ENCODE measurements at places on chromosomes 7 and 10.

GRCh38 chr10:2392145-2392812 is 655.0 kb upstream of the ADARB2 start:
- H3K4me1 ChIP-seq: no peaks in the 10 kb centered on the region
- no peak overlapping the region for H3K27ac ChIP-seq
- DNase-seq: no peak

DNA sequence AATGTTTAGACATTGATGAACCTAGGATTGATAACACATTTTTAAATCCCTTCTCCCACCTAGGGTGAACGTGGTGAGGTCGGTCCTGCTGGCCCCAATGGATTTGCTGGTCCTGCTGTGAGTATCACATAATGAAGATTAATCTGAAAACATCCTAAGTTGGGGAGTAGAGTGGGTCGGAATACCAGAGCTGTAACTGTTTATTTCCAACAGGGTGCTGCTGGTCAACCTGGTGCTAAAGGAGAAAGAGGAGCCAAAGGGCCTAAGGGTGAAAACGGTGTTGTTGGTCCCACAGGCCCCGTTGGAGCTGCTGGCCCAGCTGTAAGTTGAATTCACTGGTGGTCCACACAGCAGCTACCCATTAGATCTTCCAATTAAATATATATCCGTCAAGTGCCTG is 25.6 kb downstream of the COL1A2 start:
- H3K4me1 ChIP-seq: no peaks in the 10 kb centered on the region
- H3K27ac ChIP-seq: no peak overlapping the region
- no peak for DNase-seq
- H3K4me3 ChIP-seq: no peak overlapping the region
- H3K27me3 ChIP-seq: peaks cover 8% of the 10 kb centered on the region

DNA sequence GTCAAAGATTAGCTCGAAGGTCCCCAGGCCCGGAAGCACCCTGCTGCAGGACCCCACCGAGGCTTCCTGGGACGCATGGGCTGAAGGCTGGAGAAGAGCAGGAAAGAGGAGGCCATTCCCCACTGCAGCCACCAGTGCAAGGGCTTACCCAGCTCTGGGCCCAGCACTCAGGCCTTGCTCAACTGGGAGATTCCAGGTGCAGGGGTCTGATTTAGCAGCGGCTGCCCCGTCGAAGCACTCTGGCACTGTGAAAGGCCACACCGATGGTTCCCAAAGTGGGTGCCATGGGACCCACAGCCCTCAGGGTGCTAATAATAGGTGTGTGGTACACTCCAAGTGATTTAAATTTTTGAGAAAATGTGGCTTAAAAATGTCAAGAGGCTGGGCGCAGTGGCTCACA is 130.9 kb downstream of the OAT start:
- H3K36me3 ChIP-seq: no peaks in the 10 kb centered on the region
- H3K4me1 ChIP-seq: no peaks in the 10 kb centered on the region
- no peaks in the 10 kb centered on the region for H3K27me3 ChIP-seq
- no peak for DNase-seq

- H3K36me3 ChIP-seq: no peaks in the 10 kb centered on the region
- no peaks in the 10 kb centered on the region for H3K27me3 ChIP-seq
- no peak for DNase-seq
- no peak overlapping the region for H3K4me3 ChIP-seq
- no peaks in the 10 kb centered on the region for H3K4me1 ChIP-seq
Measured at GRCh38 chr10:34606890-34607289, 208.2 kb downstream of the PARD3 start.

DNA sequence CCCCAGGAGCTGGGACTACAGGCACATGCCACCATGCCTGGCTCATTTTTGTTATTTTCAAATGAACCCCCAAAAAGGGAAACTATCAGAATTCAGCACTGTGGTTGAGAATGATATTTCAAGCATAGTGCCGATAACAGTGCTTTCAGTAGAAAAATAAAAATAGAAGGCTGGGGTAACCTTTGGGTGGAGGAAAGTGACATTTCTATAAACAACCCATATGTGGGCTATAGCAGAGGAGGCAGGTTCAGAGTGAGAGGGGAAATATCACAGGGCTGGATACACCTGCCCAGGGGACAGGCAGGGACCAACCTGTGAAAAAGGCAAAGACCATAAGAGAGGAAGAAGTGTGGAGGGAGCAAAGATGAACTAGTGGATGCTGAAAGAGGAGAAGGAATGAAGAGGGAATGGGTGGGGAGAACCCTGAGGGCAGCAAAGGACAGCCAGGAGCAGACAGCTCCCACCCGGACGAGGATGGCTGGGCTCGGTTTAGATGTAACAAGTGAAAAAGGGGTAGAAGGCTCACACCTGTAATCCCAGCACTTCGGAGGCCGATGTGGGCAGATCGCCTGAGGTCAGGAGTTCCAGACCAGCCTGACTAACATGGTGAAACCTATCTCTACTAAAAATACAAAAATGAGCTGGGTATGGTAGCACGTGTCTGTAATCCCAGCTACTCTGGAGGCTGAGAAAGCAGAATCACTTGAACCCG is 56.5 kb downstream of the MAP3K8 start:
- no peak overlapping the region for H3K4me3 ChIP-seq
- peaks cover 43% of the 10 kb centered on the region for H3K4me1 ChIP-seq
- no peaks in the 10 kb centered on the region for H3K36me3 ChIP-seq
- no peak overlapping the region for H3K27ac ChIP-seq
- no peaks in the 10 kb centered on the region for H3K27me3 ChIP-seq
- DNase-seq: no peak

DNA sequence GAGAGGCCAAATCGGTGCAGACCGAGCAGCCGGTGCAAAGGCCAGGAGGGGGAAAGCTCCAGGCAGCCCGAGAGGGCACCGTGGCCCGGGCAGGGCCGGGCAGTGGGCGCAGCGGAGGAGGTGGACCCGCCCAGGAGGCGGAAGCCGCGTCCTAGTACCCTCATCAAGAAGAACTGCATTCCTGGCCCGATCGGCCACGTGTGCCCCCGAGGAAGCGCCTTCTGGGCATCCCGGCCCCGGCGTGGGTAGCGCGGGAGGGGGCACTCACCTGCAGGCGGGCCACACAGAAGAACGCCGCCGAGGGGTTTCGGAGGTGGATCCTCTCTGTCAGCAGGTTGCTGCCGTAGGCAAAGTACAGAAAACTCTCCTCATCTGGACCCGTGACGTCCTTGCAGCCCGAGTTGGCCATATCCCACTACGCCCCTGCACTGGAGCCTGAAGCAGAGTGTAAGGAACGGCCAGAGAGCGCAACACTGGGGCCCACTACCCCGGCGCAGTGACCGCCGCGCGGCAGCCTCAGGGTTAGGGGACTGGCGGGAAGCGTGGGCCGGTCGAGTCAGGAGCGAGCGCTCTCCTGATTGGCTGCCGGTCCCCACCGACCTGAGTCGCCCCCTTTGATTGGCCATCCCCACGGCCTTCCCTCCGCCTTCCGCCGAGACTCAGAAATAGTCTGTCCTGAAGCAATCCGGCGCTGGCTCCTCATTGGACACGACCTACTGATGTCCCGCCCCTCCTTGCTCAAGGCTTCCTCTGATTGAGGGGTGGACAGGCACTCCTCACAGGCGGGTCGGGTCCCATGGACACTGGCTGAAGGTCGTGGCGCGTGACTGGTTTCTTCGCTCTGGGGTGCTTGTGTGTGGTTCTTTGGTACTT is at the start of gene GGCT:
Gene GGCT, minus strand, starts transcription at position 529 of the 873 bp plus-strand sequence. Its CDS starts 120 bp downstream, at position 409.
- DNase-seq: peak; percentile 95
- no peaks in the 10 kb centered on the region for H3K27me3 ChIP-seq
- no peaks in the 10 kb centered on the region for H3K36me3 ChIP-seq
- peak within 1 kb of the TSS; percentile 92 for H3K4me3 ChIP-seq
- H3K27ac ChIP-seq: peak within 1 kb of the TSS; percentile 47

DNA sequence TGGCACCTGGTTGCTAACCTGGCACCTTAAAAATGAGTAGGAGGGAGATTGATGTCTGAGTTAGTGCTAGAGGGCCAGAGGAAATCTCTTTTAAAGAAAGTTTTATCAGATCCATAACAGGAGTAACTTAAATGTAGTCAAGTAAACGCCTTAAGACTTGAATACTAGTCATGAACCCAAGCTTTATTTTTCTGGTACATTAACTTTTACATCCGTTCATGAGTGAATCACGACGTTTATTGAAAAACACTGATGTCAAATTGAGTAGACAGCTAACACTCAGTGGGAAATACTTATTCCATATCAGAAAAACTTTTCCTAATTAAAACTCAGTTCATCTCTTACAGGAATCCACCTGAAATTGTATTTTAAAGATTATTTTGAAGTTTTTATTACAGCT is 6.9 kb upstream of the LAMB1 start:
- H3K4me3 ChIP-seq: no peak overlapping the region
- DNase-seq: no peak
- peaks cover 3% of the 10 kb centered on the region for H3K27me3 ChIP-seq
- no peak overlapping the region for H3K27ac ChIP-seq
- no peaks in the 10 kb centered on the region for H3K4me1 ChIP-seq

DNA sequence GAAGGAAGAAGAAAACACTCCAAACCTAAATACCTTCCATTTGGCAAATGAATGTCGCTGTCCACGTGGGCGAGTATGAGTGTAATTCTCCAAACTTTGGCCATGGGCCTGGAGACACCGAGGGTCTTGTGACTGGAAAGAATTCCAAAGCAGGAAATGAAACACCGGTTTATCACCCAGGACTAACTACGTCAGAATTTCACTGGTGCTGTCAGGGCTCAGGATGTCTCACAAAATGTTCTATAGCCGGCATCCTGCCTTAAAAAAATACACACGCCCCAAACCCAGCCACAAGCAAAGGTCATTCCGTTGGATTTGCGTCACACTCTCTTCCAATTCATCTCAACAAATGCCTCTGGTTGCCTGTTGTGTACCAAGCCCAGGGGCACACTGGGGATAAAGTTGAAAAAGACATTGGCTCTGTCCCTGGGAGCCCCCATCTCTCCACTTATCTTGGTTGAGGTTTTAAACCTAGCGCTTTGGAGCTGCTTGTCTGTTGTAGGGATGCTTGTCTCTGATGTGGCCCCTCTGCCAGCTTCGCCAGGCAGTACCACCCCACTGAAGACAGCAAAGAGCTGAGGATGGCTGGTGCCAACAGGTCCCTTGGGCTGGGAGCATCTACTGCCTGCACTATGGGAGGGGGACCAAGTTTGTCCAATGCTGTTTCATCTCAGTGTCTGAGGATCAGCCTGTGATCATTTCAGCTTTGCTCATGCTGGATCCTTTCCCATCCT is 31.2 kb downstream of the GSTO2 start:
- H3K27ac ChIP-seq: no peak overlapping the region
- DNase-seq: peak; percentile 48
- peaks cover 30% of the 10 kb centered on the region for H3K4me1 ChIP-seq

DNA sequence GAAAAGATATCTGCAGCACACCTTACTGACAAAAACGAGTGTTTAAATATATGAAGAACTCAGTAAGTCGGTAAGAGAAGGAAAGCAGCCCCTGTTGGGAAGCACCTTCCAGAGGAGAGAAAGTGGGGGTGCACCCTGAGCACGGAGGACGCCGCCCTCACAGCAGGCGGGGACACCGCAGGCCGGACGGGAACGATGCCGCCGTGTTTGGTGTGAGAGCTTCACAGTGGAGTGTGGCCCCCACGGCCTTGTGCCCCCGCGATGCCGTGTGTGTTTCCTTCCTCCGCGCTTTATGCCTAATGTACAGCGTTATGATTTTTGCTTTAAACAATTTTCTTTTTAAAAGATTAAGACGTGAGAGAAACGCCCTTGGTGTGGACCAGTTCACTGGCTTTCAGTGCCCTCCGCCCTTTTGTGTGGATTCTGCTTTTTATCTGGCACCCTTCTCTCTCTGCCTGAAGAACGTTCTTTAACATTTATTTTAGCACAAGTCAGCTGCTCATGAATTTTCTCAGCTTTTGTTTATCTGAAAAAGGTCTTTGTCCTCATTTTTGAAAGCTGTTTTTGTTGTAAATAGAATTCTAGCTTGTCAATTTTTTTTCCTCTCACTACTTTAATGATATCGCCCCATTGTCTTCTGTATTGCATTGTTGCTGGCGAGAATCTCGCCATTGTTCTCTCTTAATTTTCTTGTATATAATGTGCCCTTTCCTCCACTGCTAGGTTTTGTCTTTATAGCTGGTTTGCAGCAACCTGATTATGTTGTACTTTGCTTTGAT is 110.7 kb downstream of the INPP5A start:
- no peak for DNase-seq
- H3K4me3 ChIP-seq: no peak overlapping the region
- H3K4me1 ChIP-seq: no peaks in the 10 kb centered on the region
- peaks cover 7% of the 10 kb centered on the region for H3K36me3 ChIP-seq

DNA sequence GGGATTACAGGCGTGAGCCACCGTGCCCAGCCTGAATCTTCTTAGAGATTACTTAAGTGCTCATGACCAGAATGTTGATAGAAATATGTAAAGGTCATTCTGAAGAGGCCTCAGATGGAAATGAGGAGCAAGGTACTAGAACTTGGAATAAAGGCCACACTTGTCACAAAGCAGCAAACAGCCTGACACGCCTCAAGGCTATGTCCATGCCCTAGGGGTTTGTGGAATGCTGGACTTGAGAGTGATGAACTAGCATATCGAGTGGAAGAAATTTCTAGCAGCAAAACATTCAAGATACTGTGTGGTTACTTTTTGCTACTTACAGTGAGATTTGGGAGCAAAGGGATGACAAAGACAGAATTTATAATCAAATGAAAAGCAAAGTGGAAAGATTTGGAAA is 39.0 kb downstream of the ZNF438 start:
- H3K27me3 ChIP-seq: no peaks in the 10 kb centered on the region
- H3K27ac ChIP-seq: no peak overlapping the region
- no peaks in the 10 kb centered on the region for H3K4me1 ChIP-seq
- no peak overlapping the region for H3K4me3 ChIP-seq
- H3K36me3 ChIP-seq: no peaks in the 10 kb centered on the region

GRCh38 chr10:58322835-58323209 is 12.0 kb upstream of the UBE2D1 start:
- no peak overlapping the region for H3K4me3 ChIP-seq
- H3K36me3 ChIP-seq: no peaks in the 10 kb centered on the region
- no peak for DNase-seq
- no peak overlapping the region for H3K27ac ChIP-seq

GRCh38 chr7:50409856-50410745 is 40.0 kb downstream of the FIGNL1 start:
- H3K27me3 ChIP-seq: no peaks in the 10 kb centered on the region
- DNase-seq: no peak
- H3K27ac ChIP-seq: no peak overlapping the region
- H3K36me3 ChIP-seq: peaks cover 2% of the 10 kb centered on the region

DNA sequence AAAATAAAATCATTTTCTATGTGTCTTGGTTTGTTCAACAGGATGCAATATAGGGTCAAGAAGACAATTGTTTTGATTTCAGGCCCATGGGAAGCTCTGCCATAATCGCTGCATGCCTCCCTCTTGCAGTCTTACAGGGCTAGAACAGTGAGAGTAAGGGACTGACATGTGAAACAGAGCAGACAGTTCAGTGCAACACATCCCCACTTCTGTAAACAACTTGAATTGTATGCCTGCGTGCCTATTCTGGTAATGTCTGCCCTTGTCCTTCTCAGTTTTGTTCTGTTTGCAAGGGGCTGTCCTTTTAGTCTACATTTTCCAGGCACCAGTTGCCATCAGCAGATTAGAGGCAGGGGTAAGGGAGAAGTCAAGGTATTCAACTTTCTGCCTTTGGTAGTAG is 34.8 kb upstream of the GPR37 start:
- H3K36me3 ChIP-seq: no peaks in the 10 kb centered on the region
- H3K4me1 ChIP-seq: no peaks in the 10 kb centered on the region
- DNase-seq: no peak
- H3K27me3 ChIP-seq: no peaks in the 10 kb centered on the region

GRCh38 chr10:61159253-61159652 is 215.3 kb upstream of the RHOBTB1 start:
- H3K27me3 ChIP-seq: no peaks in the 10 kb centered on the region
- no peak overlapping the region for H3K4me3 ChIP-seq
- no peak overlapping the region for H3K27ac ChIP-seq
- H3K4me1 ChIP-seq: no peaks in the 10 kb centered on the region
- DNase-seq: no peak
